ENCODE measurements at places on chromosomes 2 and 18. TPM values are rescaled to one million over a fixed set of nuclear protein-coding genes. Genes with fewer than 3 reads are reported as not detected.

Gene C1QL2
- not detected for total RNA-seq

Gene PGAP1
- 2.5 TPM for total RNA-seq

Gene TTN
- total RNA-seq = under 0.01 TPM

Gene SDC1
- 37.7 TPM for total RNA-seq

Gene VIT
- not detected for total RNA-seq

Gene CHRND
- not detected for total RNA-seq

Gene TMEM198
- total RNA-seq = 1.2 TPM

Gene SIX3
- total RNA-seq = not detected

Gene VWC2L
- not detected for total RNA-seq

Gene ALLC
- total RNA-seq = not detected

Gene CLEC4F
- total RNA-seq = not detected

Gene NDC80
- 33.0 TPM for total RNA-seq

Gene SLC8A1
- total RNA-seq = 11.9 TPM

Gene TMEM247
- total RNA-seq = not detected

Gene PAX8
- 0.17 TPM for total RNA-seq

Gene SCYGR4
- total RNA-seq = not detected

Gene CCBE1
- 52.3 TPM for total RNA-seq

Gene ZSWIM2
- total RNA-seq = not detected

Gene SLC40A1
- total RNA-seq = 1.7 TPM

Gene OTOS
- total RNA-seq = not detected

Gene SIX2
- under 0.01 TPM for total RNA-seq

Gene TLX2
- 0.34 TPM for total RNA-seq

Gene EMILIN1
- 191 TPM for total RNA-seq

Gene NEUROD1
- not detected for total RNA-seq

Gene GALNT14
- 1.0 TPM for total RNA-seq

Gene LOXHD1
- not detected for total RNA-seq

Gene EFEMP1
- total RNA-seq = 229 TPM

Gene ZNF2
- 2.5 TPM for total RNA-seq

Gene NAGK
- 105 TPM for total RNA-seq

Gene IL18RAP
- not detected for total RNA-seq

Gene SNORC
- 1.5 TPM for total RNA-seq

Gene FZD7
- total RNA-seq = 30.6 TPM

Gene HEATR5B
- total RNA-seq = 10.0 TPM

Gene CERKL
- total RNA-seq = 0.15 TPM

Gene CCDC141
- not detected for total RNA-seq

Gene ADD2
- total RNA-seq = under 0.01 TPM

Gene FOXI3
- not detected for total RNA-seq

Gene TDRD15
- not detected for total RNA-seq

Gene COL4A3
- total RNA-seq = not detected

Gene COL3A1
- total RNA-seq = 652 TPM

Gene RAPGEF4
- 1.8 TPM for total RNA-seq

Gene MRPL53
- 45.5 TPM for total RNA-seq
